CD8-positive, alpha-beta T cell (primary cell): ENCODE measurements at places on chromosomes 1 and 21.

DNA sequence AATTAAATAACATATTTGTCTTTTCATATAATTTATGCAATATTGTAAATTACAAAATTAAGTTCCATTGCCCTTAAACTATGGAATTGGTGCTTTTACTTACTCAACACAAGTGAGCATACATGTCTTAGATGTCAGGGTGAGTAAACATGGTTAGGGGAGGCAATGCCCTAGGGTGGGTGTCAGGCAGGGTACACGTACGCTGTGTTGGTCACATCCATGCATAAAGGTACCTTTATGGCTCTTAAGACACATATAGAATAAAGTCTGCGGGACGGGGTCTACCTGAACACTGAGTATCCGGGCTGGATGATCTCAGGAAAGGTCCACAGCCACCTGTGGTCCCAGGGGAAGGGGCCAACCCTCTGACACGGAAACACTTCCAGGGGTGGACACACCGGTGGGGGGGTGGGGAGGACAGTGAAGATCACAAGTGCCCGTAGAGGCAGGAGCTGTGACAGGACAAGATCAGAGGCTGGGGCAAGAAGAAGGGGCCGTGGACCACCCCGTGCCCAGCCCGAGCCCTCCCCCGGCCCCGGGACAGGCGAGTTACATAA is 720 bp downstream of the LIN9 start:
- DNase-seq: no peak

DNA sequence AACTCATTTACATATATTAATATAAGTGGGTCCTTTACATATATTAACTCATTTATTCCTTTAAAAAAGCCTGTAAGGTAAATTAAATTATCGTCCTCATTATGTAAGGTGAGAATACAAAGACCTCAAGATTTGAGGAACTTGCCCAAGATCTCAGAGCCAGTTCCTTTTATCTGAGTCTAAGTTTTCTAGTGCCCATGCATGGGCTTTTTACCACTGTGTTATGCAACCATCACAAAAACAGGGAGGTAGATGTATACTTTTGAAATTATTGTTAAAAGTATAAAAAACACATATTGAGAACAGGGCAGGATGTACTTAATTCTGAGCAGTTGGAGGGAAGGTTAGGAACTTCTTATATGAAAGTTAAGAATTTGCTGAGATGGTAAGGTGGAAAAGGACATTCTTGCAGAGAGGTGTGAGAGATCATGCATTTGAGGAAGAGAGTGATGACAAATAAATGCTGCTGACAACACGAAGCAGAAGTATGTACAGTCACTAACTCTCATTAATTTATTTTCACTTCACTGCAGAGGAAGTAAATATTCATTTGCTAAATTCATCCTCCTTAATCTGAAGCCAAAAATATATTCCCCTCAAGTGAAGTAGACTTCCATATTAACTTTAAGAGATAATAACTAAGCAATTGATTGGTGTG is 28.9 kb upstream of the LYPLAL1 start:
- no peak for DNase-seq

DNA sequence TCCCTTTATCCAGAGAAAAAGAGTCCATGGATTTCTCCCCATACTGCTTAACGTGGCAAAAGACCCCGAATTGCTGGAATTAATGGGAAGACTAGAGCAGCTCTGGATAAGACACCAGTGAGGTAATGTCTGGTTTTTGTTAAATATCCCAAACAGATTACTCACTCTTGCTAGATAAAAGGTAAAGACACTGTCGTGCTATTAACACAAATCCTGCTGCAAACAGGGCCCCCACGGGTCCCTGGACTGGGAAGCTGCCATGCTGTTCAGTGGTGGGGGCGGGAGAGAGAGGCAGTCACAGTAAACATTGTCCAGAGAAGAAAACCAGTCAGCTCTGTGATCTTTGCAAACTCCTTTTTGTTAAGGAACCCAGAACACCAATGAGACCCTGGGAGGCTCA is 15.2 kb upstream of the SRP9 start:
- DNase-seq: no peak

DNA sequence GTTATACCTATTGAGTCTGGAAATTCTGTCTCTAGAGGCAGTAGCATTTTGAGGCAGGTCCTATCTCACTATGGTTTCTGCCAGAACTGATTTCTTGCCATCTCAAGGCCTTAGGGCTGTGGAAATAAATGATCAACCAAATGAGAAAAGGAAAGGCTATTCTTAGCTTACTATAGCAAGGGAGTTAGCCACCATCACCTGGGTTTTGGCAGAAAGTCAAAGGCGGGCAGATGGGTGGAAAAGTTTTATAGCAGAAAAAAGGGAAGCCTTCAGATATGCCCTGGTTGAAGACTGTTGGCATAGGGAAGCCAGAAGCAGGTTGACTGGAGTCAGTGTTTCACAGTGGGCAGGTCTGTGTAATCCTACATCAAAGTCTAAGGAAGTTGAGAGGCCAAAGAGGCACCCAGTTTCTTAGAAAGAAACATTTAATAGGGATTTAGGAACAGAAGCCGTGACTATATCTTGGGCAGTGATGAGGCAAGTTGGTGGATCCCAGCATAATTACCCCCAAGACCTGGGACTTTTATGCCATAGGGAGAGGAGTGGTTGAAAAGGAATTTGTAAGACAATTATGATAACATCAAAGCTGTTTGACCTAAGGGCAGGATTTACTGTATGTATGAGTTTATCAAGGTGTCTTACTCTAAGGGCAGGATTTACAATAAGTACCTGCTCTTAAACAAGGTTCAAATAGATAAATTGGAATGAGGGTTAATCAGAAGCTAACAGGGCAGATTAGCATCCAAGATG is 29.7 kb downstream of the CTH start:
- no peak for DNase-seq

GRCh38 chr1:59307591-59307990 is 10.7 kb downstream of the FGGY start:
- no peak for DNase-seq

- no peak for DNase-seq
These were observed 3.9 kb upstream of the POU3F1 start for GRCh38 chr1:38050397-38051078.

- DNase-seq: no peak
These were observed 176.2 kb downstream of the ROR1 start for GRCh38 chr1:63950023-63950422.
